DMS 273 treated with DMSO at 0.1 percent for 48 hours (cell line): ENCODE measurements at places on chromosomes 5 and 9.
A peak's percentile ranks its signal among the peaks of the same experiment; 100 is the strongest.

- DNase-seq: no peak
Observed at GRCh38 chr9:120944434-120944843, 17.8 kb upstream of the TRAF1 start.

- no peak for DNase-seq
Observed at GRCh38 chr5:19406576-19407365, 581.2 kb downstream of the CDH18 start.

DNA sequence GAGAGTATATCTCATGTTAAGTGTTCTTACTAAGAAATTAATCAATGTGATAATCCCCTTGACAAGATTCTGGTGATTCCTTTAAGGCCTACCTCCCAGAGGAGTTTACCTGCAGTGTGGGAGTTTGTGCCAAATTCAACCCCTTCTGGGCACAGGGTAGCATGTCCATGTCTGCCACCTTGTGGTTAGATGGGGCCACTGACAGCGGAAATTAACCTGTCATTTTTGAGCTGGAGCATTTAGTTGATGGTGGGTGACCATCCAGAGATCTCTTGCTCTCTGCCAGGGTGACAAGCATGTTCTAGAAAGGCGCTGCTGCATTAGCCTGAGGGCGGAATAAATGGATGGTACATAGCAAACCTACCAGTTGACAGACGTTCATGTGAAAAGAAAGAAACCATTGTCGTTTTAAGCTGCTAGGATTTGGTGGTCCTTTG lies 132.2 kb downstream of the FBXO4 start:
- peak; percentile 4 for DNase-seq

- no peak for DNase-seq
Observed at GRCh38 chr5:115579216-115579615, 23.1 kb downstream of the TICAM2 start.

- no peak for DNase-seq
Observed at GRCh38 chr9:81058782-81059181, 630.6 kb downstream of the TLE1 start.

GRCh38 chr5:54637654-54638053 lies 120.1 kb downstream of the SNX18 start:
- no peak for DNase-seq

DNA sequence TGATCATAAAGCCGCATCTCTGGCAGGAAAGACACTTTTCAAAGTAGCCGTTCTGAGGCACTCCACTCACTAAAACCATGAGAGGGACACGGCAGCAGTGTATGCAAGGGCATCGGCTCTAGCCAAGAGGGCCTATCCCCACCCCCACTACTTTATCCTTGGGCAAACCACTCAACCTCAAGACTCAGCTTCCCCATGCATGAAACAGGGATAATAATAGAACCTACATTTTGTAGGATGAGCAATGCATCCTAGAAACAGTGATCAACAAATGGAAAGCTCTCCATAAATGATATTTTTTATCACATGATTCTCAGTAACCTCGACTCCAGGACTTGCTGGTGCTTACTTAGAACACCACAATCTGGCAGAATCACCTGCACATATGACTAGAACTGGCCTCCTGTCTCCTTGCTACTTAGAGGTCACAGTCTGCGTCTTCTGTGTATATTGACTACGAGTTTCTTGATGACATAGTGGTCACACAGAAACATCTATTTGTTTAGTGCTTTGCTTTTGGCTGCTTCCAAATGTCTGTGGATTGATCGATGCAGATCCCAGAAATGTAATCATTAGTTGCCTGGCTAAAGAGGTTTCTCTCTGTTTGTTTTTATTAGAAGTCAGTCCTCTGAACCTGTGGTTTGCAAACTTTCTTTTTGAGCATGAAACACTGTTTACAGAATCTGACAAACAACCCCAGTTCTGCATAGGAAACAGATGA lies 102.1 kb downstream of the LHFPL2 start:
- DNase-seq: no peak

DNA sequence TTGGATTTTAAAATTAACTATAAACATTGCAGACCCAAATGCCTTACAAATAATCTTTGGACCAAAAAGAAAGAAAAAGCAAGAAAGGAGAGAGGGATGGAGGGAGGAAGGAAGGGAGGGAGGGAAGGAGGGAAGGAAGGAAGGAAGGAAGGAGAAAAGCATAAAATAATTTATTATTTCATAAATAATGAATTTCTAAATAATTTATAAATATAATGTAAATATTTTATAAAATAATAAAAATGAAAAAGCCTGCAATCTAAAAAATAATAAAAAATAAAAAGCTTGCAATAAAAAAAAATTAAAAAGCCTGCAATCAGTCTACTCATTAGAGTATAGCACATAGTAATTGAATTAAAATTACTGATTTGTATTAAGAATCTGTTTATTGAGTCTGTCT lies 614.3 kb downstream of the ISL1 start:
- DNase-seq: no peak

- no peak for DNase-seq
Observed at GRCh38 chr9:124254261-124254682, 3.5 kb upstream of the NEK6 start.

DNA sequence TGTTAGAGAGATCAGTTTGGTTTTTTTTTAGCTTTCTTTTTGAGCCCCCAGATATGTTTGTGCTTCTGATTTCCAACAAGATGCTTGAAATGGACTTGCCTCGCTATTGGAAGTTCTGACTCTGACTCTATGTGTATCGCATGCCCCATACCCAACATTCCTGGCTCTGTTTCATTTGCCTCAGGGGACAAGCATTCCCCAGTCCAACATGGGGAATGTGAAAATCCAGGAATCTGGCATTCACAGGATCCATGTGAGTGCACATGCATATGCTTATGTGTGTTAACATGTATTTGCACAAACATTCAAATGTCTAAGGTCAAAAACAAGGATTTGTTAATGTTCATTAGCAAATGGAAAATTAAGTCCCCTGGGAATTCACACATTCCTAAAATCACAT lies 233.9 kb downstream of the TLR4 start:
- DNase-seq: no peak

DNA sequence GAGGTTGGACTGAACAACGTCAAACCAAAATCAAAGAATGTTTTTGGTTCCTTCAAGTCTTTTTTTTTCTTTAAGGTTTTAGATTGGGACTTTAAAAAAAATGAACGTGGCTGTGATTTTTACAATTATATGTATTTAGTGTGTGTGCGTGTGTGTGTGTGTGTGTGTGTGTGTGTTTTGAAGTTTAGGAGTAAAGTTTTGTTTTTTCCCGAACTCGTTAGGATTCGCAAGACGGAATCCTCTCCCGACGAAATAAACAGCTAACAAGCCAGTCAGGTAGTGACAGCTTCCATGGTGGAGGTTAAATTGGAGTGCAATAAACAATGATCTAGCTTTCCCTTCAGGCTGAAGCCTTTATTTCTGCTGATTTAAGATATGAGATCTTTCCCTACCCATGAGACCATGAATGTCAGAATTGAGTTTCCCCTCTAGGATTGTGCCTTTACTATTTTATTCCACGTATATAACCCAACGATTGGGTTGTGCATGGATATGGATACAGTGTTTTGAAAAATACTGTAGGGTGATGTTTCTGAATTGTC lies 1.2 kb downstream of the KIAA1958 start:
- no peak for DNase-seq

DNA sequence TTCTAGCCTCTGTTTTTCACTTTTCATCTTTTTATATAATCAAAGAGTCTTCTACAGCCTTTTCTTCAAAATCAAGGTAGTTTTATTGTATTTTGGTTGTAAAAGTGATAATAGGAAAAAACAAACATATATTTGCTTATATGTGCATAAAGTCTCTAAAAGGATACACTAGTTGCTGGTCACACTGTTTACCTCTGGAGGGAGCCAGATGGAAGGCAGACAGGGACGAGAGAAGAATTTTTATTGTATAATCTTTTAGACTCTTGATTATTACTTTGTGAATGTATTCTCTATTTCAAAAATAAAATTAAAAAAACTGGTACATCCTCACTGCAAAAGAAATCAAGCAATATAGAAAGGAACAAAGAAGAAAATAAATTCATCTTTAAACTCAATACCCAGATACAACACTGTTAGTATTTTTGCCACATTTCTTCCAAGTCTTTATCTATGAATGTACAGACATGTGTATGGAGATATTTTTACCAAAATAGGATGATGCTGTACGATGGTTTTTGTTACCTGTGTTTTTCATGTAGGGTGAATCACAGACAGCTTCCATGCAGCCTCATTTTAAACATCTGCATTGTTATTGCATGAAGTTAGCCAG lies 6.1 kb upstream of the RNF183 start:
- no peak for DNase-seq

GRCh38 chr9:136643596-136644342 lies 18.9 kb upstream of the EGFL7 start:
- no peak for DNase-seq

DNA sequence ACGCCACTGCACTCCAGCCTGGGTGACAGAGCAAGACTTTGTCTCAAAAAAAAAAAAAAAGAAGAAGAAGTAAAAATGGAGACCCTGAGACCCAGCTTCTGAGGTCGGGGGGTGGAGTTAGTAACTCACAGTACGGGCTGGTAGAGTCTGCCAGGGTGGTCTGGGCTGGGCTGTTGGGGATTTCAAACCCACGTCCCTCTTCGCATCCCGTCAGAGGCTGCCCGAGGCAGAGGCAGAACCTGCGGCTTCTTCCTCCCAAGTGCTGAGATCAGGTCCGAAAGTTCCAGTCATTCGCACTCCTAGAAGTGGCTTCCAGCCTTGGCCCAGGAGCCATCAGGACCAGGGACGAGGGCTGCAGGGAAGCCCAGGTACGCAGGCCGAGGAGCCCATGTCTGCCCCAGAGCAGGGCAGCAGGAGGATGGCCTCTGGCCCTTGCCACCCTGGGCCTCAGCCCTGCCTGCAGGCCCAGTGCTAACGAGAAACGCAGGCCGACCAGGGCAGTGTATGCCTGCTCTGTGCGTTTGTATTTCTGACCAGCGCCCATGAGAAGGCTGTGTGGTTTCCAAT lies 9.9 kb upstream of the SLC2A6 start:
- DNase-seq: no peak

DNA sequence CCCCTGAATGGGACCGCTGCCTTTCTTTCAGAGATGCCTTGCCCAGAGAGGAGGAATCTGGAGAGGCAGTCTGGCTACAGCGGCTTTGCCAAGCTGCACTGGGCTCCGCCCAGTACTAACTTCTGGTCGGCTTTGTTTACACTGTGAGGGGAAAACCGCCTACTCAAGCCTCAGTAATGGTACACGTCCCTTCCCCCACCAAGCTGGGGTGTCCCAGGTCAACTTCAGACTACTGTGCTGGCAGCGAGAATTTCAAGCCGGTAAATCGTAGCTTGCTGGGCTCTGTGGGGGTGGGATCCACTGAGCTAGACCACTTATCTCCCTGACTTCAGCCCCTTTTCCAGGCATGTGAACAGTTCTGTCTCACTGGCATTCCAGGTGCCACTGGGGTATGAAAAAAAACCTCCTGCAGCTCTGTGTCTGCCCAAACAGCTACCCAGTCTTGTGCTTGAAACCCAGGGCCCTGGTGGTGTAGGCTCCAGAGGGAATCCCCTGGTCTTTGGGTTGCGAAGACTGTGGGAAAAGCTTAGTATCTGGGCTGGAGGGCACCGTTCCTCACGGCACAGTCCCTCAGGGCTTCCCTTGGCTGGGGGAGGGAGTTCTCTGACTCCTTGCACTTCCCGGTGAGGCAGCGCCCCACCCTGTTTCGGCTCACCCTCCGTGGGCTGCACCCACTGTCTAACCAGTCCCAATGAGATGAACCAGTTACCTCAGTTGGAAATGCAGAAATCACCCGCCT lies 171.2 kb downstream of the CWC27 start:
- peak; percentile 46 for DNase-seq

- DNase-seq: no peak
Observed at GRCh38 chr5:96844481-96844990, 31.8 kb upstream of the ERAP2 start.

- DNase-seq: no peak
Observed at GRCh38 chr9:38281917-38282316, 110.6 kb upstream of the ALDH1B1 start.

DNA sequence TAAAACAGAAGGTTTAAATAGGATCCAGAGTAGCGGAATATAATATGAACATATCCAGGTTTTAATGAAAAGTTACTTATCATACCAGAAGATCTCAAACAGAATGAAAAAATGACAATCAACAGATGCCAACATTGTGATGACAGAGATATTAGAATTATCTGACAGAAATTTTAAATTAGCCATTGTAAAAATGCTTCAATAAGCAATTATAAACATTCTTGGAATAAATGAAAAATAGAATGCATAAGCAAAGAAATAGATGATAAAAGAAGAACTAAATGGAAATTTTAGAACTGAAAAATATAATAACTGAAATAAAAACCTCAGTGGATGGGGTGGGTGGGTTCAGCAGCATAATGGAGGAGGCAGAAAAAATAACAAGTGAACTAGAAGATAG lies 37.2 kb downstream of the ZMAT2 start:
- no peak for DNase-seq

- DNase-seq: no peak
Observed at GRCh38 chr5:85500869-85501268, 1116.2 kb upstream of the EDIL3 start.

GRCh38 chr9:113531919-113532808 lies 68.6 kb downstream of the RGS3 start:
- no peak for DNase-seq
